Anterior cingulate cortex (tissue), 58 donors: ENCODE measurements at places on chromosomes 4 and X.

DNA sequence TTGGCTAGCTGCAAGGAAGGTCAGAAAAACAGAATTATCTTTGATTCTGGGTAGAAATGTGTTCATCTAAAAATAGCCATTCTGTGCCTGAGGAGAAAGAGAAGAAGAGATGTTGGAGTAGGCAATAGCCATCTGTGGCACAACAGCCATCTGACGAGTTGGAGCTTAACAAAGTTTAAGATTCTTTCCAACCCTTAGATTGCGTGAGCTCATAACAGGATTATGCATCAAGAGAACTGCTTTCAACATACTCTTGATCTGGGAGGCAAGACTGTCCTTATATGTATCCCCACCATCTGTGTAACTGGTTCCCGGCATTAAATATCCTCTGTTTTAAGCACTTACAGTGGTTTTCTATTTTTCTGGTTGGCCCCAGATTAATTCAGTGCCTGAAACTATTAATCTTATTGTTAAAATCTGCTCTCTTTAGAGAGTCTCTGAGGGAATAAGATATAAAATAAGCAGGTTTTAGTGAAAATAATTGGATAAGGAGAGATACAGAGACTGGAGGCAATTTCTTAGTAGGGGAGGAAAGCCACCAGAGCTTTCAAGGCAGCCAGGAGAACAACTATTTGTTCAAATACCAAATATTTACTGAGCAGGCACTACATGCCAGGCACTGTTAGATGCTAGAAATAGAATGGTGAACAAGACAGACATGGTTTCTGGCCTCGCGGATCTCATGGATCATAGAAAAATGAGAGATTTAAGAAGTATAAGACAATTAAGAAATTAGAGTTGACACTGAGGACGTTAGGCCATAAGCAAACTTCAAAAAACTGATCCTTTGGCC, 398.0 kb downstream of the SMARCA1 start:
- no peak for DNase-seq

DNA sequence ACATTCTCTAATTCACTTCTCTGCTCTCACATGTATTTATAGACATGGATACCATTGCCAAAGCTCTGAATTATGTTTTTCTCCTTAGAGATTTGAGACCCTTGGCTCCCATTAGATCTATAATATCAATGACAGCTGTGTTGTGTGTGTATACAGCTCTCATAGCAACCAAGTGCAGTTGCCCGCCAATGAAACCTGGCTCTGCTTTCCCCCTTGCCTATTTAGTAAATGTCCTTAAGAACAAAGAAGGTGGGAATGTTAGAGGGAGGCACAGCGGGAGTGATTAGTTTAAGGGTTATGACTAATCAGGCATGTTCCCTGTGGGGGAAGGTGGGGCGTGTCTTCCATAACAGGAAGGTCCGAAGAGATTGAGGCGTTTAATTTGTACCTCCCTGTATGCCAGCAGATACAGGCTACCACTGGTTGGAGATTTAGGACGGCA, 100.5 kb upstream of the TBC1D9 start:
- no peak for DNase-seq

DNA sequence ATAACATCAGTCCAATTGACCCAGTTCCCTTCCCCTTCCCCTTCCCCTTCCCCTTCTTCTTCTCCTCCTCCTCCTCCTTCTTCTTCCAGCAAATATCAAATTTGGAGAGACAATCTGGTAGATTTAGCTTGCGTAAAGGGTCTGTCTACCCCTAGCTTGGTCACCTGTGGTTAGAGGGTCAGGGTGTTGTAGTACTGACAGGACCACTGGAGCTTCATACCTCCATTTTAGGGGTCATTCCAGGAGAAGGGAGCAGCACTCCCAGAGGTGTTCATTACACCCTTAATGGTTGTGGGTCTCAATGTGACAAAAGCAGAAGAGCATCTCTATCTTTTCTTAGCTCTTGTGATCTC, 3.7 kb upstream of the FGB start:
- DNase-seq = no peak

- DNase-seq = no peak
Measured at GRCh38 chrX:119690921-119691716, 1.8 kb downstream of the SEPTIN6 start.

DNA sequence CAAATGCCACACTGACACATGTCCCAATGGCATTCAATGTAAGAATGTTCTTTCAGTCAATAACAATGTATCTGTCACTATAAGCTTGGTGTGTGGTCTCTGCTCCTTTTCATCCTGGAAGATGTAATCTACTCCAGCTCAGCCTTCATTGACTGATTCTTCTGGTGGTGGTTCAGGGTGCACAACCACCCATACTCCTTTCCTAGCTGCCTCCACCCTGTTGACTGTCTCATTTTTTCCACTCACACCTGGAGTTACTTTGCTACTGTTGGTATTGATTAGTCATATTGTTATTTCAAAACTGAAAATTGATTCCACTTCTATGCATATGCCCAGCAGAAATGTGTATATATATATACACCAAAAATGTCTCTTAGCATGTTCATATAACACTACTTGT, 140.5 kb downstream of the ASB9 start:
- no peak for DNase-seq

DNA sequence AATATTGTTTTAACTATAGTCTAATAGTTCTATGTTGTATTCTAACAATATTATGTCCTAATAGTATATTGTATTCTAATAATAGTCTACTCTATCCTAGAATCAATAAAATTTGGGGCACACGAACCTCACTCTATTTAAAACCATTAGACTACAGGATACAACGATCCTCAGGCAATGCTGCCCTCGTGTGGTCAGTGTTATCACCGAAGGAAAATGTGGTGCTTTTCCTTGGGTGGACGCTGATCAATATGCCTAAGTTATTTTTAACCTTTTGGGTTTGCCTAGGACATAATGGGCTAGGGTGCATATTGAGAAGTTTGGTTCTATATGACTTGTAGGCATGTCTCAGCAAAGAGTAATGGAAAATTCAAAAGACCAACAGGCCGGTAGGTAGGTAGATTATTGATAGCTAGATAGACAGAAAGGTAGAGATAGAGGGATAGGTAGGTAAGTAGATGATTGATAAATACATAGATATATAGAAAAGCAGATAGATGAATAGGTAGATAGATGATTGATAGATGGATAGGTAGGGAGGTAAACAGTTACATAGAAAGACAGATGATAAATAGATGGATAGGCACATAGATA, 75.1 kb downstream of the PRKX start:
- DNase-seq = peak; percentile 2

DNA sequence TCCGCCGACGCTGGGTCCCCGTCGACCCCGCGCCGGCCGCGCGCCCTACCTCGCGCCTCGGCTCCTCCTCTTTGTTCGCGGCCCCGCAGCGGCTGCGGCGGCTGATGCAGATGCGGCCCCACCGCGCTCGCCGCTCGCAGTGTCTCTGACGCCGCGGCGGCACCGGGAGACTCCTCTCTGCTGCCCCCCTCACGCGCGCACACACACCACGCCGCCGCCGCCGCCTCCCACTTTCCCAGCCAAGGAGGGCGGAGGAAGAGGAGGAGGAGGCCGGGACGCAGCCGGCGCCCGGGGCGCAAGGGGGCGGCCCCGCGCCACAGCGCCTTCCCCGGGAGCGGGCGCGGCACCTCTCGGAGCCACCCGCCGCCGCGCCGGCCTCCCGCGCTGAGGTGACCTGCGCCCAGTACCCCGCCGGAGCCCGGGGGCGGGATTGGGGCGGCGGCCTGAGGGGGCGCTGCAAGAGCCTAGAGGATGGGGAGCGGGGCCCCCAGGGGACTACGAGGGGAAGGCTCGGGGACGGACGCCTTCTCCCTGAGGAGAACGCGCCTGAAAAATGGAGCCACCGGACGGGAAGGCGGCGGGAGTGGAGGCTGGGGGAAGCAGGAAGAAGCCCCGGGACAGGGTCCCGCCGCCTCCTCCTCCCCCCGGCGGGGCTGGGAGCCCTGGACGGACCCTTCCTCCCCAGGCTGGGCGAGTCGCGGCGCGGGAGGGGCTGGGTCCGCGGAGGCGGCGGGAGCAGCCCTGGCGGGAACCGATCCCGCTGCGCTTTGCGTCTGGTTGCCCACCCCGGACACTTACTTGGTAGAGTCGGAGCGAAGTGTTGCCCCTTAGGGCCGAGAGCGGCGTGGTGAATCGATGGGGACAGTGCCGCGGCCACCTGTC, at the start of gene SH3RF1:
SH3RF1 (minus strand) TSS at position 147 of the 882 bp plus-strand sequence. CDS start 1,744 bp downstream, outside the sequence.
- DNase-seq = peak; percentile 14

DNA sequence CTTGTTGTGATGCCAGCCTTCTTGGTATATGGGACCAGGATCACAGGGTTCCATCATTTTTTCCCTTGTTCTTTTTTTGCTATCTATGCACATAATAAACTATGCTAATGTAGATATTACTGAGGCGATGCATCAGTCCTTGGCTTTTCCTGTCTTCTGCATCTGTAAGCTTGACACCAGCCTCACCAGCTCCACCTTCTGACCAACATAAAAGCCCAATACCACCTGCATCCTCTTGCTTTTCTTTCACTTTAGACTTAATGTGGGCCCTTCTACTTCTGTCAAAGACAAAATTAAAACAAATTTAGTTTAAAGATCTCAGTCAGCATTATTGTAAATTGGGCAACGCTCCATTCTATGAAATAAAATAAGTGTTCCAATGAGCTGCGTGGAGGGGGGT, 1718.8 kb upstream of the PCDH10 start:
- DNase-seq = no peak

GRCh38 chrX:30364229-30364628, 55.0 kb upstream of the NR0B1 start:
- no peak for DNase-seq

DNA sequence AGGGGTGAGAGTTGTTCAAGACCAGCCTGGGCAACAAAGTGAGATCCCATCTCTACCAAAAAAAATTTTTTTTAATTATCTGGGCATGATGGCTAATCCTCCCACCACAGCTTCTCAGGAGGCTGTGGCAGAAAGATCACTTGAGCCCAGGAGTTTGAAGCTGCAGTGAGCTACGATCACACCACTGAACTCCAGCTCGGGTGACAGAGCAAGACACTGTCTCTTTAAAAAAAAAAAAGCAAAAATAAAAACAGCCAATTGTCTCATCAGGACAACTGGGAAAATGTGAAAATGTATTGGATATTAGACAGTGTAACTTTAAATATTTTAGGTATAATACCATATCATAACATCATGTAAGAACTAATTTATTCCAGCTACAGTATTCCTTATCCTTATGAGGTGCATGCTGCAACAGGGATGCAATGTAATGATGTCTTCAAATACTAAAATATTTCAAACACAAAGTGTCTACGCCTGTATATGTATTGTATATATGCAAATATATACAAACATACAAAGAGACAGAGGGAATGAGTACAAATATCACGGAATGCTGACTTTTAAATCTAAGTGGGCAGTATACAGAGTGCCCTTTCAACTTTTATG, 17.2 kb downstream of the FAM13A start:
- DNase-seq = no peak

GRCh38 chr4:185792384-185793115, 19.4 kb downstream of the SORBS2 start:
- DNase-seq = no peak

DNA sequence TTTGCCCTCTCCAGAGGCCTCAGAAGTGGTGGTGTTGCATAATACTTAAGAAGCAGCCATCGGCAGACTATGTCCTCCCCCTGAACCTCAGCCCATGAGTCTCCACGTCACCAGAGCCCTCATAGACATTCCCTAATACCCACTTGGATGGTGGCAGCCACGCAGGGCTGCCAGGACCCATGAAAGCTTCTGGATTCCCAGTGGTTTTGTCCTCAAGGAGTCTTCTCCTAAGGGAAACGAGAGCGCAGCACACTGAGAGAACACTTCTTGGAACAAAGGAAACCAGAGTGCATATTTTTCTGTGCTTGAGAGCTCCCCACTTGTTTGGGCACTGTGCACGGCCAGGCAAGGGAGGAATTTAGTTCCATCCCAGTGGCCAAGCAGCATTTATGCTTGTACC, 204.1 kb upstream of the DMD start:
- no peak for DNase-seq

DNA sequence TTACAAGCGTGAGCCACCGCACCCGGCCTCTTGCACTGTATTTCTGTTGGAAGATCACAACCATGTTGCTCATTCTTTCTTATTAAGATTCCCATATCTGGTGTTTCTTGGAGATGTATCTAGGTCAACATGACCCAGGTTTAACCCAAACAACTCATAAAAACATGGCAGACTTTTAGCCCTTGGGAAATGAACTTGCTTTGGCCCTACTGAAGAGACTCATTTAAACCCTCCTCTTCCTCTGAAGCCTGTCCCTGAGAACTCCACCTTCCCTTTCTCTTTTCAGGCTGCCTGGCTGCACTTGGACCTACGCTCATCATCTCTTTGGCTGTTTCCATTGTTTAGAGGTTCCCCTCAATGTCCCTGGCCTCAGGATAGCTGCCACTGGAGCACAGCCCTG, 22.8 kb upstream of the OPN1LW start:
- DNase-seq = no peak

DNA sequence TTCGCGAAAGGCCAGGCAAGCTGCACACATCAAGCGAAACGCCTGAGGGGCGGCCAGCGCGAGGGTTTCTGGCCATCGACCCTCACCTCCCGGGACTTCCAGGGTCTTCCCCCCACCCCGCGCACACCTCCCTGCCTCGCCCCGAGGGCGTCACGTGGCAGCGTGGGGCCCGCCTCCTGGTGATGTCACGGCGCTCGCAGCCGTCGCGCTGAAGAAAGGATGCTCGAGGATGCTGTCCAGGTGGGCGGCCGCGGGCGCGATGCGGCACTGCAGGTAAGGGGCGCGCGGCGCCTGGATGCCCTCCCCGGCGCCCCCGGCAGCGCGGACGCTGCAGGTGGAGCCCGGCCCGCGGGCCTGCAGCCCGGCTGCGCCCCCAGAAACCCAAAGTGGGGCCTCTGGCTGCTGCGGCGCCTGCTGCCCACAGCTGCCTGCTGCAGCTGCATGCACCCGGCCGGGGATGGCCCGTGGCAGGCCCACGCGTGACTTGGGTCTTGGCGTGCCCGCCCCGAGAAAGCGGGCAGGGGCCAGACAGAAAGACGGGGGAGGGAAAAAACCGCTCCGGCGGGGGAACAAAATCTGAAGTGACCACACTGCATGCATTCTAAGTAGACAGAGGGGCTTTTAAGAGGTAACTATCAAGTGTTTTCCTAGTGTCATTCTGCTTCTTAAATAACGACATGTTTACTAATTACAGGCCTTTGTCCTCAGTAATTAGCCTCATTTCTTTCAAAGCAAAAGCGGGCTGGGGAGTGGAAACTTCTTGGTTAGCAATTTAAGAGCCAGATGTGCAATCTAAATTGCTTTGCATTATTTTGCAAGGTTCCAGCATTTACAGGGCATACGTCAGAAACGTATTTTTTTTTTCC, 1.7 kb downstream of the CLCN4 start:
- DNase-seq = peak; percentile 69

GRCh38 chrX:53088136-53088974, 5.6 kb upstream of the KANTR start:
- peak; percentile 34 for DNase-seq

- DNase-seq = no peak
Measured at GRCh38 chr4:71404049-71404448, 65.2 kb downstream of the SLC4A4 start.

- DNase-seq = no peak
Measured at GRCh38 chrX:154596290-154596929, 11.5 kb downstream of the CTAG1A start.
